ENCODE measurements at places on chromosomes 2 and 18. TPM values are rescaled to one million over a fixed set of nuclear protein-coding genes. Genes with fewer than 3 reads are reported as not detected.

IFIH1 gene
- total RNA-seq = 5.1 TPM

PRKCE gene
- 2.4 TPM for total RNA-seq

SERPINB11 gene
- total RNA-seq = not detected

DSG1 gene
- not detected for total RNA-seq

ST8SIA3 gene
- total RNA-seq = not detected

ASB18 gene
- 0.24 TPM for total RNA-seq

ATP8B1 gene
- total RNA-seq = 7.2 TPM

TSPYL6 gene
- total RNA-seq = not detected

OLA1 gene
- total RNA-seq = 144 TPM

DES gene
- total RNA-seq = 13,585 TPM

DYNAP gene
- not detected for total RNA-seq

C2orf80 gene
- not detected for total RNA-seq

DDX1 gene
- 89.1 TPM for total RNA-seq

CAPN14 gene
- 0.05 TPM for total RNA-seq

ZNF385B gene
- 1.2 TPM for total RNA-seq

TLX2 gene
- total RNA-seq = not detected

CIAO1 gene
- 125 TPM for total RNA-seq

IL1RN gene
- total RNA-seq = not detected

LRPPRC gene
- 76.8 TPM for total RNA-seq

FAM124B gene
- total RNA-seq = 0.10 TPM

PAX8 gene
- 27.8 TPM for total RNA-seq
